ENCODE measurements at places on chromosomes 7 and 10.

GRCh38 chr7:94741179-94741578, 85.2 kb upstream of the SGCE start:
- DNase-seq: no peak

DNA sequence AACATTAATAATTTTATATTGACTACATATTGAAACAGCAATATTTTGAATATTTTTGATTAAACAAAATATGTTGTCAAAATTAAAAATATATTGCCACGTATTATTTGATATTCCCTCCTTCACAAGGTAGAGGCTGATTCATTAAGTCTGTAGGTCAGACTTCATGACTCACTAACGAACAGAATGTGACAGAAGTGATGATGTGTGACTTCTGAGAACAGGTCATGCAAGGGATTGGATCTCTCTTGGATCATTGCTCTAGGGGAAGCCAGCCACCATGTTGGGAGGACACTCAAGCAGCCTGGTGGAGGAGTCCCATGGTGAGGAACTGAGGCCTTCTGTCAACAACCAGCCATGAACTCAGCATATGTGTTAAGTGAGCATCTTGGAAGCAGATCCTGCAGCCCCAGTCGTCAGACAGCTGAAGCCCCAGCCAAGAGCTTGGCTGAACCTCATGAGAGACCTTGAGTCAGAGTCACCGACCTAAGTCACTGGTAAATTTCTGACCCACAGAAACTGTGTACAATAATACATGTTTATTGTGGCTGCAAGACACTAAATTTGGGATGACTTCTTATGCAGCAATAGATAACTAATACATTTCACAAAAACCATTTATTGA, 66.6 kb downstream of the HTR5A start:
- no peak for DNase-seq

GRCh38 chr10:642186-642890, 47.1 kb downstream of the DIP2C start:
- no peak for DNase-seq

DNA sequence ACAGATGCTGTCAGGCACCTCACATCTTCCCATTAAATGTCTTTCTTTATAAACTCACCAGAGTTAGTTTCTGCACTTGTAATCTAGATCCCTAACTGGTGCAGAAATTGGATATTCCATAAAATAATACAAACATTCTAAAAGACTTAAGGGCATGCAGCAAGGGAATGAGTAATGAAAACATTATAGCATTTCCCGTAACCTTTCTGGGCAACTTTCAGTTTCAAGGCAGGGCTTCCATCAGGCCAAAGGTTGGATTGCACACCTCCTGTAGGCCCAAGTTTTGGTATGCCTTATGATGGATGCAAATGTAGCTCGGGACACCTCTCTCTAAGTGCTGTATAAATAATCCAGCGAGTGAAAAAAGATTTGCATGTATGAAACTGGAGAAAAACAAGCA, 129.9 kb upstream of the LYZL2 start:
- no peak for DNase-seq

GRCh38 chr10:1422275-1422674, 315.1 kb downstream of the ADARB2 start:
- DNase-seq: no peak

DNA sequence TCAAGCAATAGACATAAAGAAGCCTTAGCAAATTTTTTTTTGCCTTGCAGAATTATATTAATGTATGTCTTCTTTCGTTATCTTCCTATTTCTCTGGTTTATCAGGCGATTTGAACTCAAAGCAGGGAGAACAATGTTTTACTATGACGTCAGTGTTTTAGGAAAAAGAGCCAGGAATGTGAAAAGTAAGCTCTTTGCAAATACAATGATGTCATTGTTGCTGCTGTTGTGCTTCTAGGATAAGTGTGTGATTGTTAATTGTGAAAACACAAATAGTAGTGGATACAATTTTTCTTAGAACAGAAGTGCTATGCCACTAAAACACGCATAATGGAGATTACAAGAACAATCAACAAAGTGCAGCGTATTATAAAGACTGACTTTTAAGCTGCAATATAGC, 9.5 kb upstream of the AUTS2 start:
- DNase-seq: no peak

- no peak for DNase-seq
These were observed 34.6 kb downstream of the XRCC2 start for GRCh38 chr7:152641384-152641783.

DNA sequence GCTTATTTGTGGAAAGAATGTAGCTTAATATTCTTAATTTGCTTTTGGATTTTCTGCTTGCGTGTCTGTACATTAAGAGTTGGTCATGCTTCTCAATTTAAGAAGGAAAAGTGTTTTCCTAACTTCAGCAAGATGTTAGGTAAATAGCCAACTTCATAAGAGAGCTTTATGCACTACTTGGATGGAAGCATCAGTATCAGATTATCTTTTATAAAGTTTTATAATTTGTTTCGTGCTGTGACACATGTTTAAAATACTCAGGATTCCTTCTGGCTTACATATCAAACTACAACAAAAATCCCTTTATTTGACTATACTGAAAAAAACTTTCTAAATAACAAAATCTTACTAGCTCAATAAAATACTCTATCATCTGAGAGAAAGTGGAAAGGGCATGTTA, 34.8 kb upstream of the AGR2 start:
- DNase-seq: no peak

DNA sequence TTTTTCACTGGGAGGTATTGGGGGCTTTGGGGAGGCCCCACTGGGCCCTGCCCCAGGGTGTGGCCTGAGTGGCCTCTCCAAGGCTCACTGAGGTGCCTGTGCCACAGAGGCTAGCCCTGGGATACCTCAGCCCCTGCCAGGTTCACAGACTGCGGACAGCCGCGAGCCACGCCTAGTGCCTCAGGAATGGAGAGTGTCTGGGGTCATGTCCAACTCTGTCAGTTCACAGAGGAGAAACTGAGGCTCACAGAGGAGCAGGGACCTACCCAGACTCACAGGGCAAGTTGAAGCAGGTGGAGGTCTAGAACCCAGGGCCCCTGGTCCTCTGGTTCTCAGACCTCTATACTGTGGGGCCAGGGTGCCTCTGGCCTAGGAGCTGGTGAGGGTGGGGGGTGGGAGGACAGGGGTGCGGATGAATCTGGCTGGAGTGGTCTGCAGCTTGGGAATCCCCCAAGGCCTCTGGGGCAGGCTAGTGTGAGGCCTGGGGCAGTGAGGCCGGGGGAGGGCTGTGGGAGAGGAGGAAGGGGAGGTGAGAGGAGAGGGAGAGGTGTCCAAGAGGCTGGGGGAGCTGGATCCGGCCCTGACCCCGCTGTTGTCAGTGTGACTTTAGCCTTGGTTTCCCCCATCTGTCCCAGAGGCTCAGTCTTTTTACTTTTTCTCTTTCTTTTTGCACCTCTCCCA, 20.0 kb downstream of the NEURL1 start:
- no peak for DNase-seq

DNA sequence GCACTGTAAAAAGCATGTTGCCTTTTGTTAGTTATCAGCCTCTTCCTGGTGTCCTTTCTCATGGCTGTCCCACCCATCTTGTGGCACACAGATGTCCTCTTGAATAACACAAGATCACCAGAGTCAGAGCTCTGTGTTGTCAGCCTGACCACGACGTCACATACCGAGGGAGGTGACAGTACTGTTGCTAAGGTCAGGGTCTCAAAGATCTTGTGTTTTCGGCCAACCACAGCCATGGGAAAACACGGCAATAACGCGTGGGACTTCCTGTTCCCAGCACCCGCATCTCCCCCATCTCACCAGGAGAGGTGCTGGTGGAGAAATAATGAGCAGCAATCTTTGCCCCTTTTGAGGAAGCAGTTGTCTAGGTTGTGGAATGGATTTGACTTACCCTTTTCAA, 40.4 kb downstream of the NPVF start:
- DNase-seq: no peak

GRCh38 chr10:44860811-44861736, 50.1 kb upstream of the TMEM72 start:
- no peak for DNase-seq

DNA sequence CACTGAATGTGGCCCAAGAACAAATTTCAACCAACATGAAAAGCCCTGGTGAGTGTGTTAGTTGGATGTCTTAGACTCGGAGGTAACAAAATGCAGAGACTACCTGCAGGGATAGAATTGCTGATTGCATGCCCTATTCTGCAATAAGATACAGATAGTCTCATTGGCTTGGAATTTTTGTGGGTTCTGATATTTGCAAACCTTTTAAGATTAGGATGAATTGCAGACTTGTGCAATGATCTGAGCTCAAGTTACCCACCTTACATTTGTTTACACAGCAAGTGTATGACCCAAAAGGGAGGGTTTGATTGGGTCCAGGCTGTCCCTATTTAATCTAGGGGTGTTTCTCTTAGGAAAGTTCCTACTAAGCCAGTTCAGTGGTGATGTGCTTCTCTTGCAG, 45.4 kb downstream of the GPR37 start:
- DNase-seq: no peak

DNA sequence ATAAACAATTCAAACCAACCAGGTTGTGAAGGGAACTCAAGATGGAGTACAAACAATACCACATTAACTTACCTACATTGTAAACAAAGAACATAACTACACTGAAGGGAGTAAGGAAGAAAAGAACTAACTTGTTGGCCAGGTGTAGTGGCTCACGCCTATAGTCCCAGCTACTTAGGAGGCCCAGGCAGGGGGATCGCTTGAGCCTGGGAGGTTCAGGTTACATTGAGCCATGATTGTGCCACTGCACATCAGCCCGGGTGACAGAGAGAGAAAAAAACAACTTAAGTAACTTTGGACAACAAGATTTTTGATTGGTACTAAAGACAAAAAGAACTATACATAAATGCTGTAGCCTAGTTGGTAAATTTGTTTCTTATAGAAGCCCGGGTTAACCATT, 68.8 kb downstream of the TRIL start:
- DNase-seq: no peak

GRCh38 chr7:120742372-120742771, 115.6 kb downstream of the TSPAN12 start:
- DNase-seq: no peak

- DNase-seq: no peak
These were observed 53.8 kb upstream of the GSAP start for GRCh38 chr7:77469927-77470326.

- peak; percentile 84 for DNase-seq
These were observed 3.8 kb downstream of the HILPDA start for GRCh38 chr7:128459394-128459878.

GRCh38 chr10:128083191-128083895, 42.9 kb downstream of the MKI67 start:
- no peak for DNase-seq

DNA sequence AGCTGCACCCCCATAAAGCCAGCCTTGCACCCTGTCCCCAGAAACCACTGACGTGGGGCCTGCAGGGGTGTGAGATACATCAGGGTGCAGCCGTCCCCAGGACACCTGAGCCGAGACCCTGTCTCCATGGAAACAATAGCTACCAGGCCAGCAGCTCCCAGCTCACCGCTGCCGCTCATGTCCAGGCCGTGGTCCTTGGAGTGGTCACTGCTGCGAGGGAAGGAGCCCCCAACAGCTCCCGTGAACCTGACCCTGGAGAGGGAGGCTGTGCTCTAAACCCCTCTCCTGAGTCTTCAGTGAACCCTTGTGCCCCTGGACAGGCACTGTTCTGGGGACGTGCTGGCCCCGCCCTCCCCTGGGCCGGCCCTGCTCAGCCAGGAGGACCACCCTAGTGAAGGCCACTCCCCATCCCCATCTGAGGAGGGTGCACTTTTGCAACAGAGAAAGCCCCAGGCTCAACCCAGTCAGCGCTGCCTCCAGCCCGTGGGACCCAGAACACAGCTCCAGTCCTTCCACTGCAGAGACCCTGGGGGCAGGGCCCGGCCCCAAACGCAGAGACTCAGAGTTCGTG, 19.6 kb upstream of the INPP5A start:
- DNase-seq: peak; percentile 8

- no peak for DNase-seq
These were observed 49.7 kb downstream of the ZEB1 start for GRCh38 chr10:31368724-31369123.

- DNase-seq: no peak
These were observed 172.3 kb downstream of the ARL4A start for GRCh38 chr7:12859761-12860160.

- DNase-seq: no peak
These were observed 64.1 kb upstream of the GNA12 start for GRCh38 chr7:2908103-2908683.

DNA sequence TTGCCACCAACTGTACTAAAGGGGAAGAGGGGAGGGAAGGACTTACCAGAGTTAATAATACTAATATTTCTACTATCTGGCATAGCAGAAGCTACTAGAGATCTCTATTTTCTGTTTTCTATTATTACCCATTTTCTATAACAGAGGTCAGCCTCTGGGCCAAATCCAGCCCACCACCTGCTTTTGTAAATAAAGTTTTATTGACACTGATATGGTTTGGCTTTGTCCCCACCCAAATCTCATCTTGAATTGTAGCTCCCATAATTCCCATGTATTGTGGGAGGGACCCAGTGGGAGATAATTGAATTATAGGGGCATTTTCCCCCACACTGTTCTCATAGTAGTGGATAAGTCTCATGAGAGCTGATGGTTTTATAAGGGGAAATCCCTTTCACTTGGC, 45.9 kb upstream of the CUL1 start:
- no peak for DNase-seq

DNA sequence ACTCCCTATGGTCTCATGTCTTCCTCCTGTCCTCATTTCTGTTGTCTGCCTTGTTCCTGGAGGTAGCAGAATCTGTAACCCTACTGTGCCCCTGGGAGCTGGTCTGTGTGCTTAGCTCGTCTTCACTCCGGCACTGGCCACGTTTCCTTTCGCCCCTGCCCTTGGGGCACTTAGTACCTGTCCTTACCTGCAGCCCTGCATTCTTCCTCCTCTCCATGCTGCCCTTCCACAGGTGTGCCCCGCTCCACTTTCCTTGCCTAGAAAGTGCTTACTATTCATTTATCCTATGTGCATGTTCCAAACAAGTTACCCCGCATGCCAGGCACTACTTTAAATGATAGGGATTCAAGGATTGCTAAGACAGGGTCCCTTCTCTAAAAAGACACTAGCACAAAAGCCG, 199.9 kb upstream of the ZMIZ1 start:
- no peak for DNase-seq

- DNase-seq: no peak
These were observed 195.8 kb upstream of the MKLN1 start for GRCh38 chr7:131131746-131132431.

DNA sequence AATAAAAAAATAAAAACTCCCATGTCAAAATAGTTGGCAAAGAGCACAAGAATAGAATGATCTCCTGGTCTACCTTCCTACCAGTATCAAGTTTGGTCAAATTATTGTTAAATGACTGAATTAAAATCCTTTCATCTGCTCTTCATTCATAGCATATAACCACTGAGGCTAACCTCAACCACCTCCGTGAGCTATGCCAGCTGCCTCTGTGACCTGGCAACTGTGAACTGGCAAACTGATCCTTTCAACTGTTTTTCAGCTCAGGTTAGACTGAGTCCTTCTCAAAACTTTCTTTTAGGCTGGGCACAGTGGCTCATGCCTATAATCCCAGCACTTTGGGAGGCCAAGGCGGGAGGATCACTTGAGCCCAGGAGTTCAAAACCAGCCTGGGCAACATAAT, 36.1 kb downstream of the NUDCD3 start:
- no peak for DNase-seq

Measured in CD4-positive, alpha-beta T cell treated with Interleukin-4 for 1 hour (primary cell).